ENCODE measurements at places on chromosomes 3 and 15.

DNA sequence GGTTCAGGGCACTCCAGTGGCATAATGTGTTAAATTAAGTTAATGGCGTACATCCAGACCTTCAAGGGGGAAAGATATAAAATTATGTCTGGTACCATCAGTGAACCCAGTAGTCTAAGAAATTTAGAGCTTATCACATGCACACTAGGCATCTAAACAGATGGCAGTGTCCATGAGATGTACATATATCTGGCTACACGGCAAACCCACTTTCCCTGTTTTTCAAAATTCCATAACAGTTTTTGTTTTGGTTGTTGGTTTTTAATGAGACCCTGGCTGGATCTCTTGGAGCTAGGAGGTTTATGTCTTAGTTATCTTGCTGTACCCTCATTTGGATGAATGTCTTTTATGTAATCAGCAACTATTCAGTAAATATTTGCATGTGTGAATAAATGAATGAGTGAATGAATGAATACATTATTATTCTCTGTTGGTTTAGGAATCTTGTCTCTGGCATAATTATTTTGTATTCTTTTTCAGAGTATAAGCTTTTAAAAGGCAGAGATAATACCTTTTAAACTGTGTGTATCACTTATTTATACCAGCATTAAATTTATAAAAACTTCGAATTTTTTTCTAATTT, 3.1 kb upstream of the UTS2B start:
- no peak for DNase-seq

DNA sequence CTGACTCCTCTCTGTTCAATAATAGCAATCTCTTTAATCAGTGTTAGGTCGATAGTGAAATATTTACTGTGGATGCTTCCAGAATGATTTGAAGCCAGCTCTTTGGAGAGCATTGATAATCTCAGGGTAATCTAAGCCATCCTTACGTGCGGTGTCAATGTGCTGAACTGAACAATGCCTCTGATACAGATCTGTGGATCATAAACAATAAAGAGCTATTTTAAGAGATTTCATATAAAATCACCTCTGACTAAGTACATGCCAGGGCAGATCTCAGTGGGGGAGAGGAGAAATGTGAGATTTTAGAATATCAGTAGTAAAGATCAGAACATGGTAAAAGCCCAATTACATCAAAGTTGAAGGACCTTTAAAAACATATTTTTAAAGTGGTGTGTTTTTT, 319.3 kb upstream of the GBE1 start:
- DNase-seq = no peak

DNA sequence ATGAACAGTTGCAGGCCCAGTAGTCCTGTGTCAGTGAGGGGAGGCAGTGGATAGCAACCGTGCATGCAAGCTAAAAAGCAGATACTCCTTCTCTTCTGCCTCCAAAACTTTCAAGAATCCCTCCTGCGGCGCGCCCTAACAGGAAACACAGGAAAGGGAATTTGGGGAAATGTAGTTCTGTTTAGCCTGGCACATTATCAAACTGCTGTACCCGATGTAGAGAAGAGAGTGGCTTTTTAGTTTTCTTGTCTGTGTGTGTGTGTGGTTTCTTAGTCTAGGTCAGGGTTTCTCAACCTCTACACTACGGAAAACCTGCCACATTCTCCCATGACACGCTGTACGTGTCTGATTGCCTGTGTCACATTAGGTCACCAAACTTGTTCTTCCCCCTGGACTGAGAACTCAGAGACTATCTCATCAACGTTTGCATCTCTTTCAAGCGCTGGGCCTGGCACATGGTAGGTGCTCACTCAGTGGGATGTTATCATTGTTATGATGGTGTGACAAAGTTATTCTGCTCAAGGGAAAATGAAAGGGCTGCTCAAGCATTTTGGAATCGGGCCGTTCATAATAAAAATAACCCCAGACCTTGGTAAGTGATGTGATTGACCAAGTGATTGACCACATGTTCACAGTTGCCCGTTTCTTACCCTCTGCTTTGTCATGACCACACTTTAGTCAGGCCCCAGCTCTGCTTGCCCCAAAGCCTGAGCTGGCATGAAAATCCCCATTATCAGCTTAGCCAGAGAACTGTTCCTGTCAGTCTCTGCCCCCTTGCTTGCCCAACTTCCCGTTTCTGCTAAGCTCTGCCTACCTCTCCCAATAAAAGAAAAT, 33.2 kb downstream of the TM4SF4 start:
- peak; percentile 22 for DNase-seq

DNA sequence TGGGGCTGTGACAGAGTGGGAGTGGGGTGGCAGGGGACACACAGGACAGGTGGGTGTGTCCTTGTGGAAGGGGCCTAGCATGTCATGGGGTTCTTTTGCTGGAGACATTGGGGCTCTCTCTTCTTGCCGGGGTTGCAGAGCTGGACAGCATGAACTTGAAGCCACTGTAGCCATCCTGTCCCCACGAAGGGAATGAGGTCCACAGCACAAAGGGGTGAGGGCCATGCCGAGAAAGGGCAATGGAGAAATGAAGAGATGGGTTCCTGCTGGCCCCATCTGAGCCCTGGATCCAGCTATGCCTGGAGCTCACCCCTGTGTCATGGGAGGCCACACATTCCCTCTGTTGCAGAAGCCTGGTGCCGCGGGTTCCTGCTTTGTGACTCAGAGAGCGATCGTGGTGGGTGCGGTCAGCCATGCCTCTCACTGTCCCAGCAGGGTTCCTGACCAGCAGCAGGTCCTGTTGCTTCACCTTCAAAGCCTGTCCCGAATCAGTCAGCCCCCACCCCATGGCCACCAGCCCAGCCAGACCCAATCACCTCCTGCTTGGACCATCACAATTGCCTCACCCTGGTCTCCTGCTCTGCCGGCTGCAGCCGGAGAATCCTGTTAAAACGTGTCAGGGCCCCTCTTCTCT, 50.0 kb downstream of the DNAJB8 start:
- no peak for DNase-seq

DNA sequence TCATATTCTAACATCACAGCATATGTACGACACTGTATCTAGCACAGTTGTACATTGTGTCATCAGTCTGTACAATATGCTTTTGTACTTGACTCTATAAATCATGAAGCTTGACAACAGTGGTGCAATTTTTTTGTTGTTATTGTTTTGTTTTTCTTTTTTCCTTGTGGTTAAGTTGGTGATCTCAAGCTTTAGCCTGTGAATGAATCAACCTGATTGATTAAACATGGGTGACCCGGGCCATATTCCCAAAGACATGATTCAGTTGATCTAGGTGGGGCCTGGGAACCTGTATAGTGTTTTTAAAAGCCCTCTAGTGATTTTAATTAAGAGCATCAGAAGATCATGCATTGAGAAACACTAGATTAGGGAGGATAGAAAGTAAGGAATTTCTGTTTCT, 101.8 kb upstream of the AADACL2 start:
- DNase-seq = no peak

Data from umbilical cord (tissue), 2 donors.